ENCODE measurements at places on chromosomes 12 and 14.

DNA sequence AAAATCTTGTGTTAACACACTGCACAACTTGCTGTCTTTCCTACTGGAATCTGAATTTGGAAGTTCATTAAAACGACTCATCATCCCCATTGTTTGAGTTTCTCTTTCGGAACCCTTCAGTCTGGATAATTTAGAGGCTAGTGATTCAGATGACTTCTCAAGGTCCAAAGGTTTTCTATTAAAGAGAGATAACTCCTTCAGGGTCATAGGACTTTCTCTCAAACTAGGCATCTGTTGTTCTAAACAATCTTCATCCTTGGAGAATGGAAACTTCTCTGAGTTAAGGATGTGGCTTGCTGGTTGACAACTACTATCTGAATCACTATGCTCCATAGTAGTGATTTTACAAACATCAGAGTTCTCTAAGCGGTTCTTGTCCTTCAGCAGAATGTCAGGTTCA, 4.4 kb downstream of the MLH3 start:
- DNase-seq, result no peak

GRCh38 chr14:95862243-95862642, 14.4 kb upstream of the TUNAR start:
- no peak for DNase-seq

GRCh38 chr12:83084516-83085234, 398.0 kb downstream of the TMTC2 start:
- DNase-seq, result no peak

GRCh38 chr14:52220924-52221811, 46.3 kb upstream of the PTGDR start:
- no peak for DNase-seq

GRCh38 chr12:8603856-8604255, 8.8 kb downstream of the AICDA start:
- DNase-seq, result no peak

DNA sequence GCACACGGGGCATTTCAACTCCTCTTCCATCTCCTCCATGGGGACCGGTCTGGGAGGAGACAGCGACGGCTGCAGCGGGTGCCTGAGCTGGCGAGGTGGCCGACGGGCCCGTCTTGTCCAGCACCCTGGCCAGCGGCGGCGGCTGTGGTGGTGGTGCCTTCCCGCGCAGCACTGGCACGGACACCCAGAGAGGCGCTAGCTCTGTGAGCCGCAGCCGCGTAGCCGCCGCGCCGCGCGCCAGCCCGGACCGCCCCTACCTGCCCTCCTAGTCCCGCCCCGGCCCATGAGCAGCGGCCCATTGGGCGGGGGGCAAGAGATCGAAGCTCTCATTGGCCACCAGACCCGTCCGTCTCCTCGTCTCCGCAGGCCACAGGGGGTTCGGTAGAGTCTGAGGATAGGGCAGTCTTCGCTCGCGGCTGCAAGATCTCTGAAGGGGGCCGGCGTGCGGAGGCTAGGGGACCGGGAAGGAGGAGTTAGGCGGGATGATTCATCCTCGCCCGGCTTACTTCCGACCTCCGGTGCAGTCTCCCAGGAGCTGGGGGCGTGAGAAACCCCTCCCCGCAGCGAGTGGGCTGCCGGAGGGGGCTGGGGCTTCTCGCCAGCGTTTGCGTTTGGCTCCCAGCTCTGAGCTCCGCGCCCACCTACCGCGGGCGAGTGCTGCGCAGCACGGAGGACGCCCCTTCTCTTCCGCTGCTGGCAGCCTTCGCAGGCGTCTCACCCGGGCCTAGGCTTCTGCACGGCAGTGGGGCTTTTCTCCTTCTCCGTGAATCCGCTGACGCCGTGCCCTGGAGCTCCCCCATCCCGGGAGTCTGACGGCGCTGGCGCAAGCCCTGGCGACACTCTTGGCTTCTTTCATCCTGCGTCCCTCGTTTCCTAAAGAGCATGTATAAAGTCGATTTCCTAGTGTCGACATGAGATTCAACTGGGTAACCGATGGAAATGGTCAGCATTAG, at the start of gene TRIM9:
TRIM9 (minus strand) TSS at position 205 of the 953 bp plus-strand sequence; CDS start at position 39, 166 bp downstream.
- no peak for DNase-seq

GRCh38 chr14:103700753-103701490, 14.3 kb downstream of the XRCC3 start:
- no peak for DNase-seq

Data from GM04503 (cell line).